ENCODE measurements at places on chromosomes 3 and 15.
A peak's percentile ranks its signal among the peaks of the same experiment; 100 is the strongest.

- no peak for DNase-seq
Measured at GRCh38 chr3:194851254-194851653, 165.6 kb downstream of the FAM43A start.

DNA sequence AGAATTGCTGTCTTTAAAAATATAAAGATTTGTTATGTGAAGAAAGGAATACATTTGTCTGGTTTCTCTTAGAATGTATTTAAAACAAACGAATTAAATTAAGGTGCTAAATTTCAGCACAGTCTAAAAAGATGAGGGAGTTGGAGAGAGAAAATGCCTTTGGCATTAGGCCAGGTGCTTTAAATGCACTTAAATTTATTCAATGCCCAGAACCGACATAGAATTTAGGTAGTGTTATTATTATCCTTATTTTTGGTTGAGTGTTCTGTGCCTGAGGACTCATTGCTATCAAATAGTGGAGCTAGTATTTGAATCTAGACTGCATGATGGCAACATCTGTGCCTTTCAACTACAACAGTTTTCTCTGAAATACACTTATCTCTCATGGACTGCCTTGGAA is 287.5 kb downstream of the RBMS3 start:
- DNase-seq: no peak

DNA sequence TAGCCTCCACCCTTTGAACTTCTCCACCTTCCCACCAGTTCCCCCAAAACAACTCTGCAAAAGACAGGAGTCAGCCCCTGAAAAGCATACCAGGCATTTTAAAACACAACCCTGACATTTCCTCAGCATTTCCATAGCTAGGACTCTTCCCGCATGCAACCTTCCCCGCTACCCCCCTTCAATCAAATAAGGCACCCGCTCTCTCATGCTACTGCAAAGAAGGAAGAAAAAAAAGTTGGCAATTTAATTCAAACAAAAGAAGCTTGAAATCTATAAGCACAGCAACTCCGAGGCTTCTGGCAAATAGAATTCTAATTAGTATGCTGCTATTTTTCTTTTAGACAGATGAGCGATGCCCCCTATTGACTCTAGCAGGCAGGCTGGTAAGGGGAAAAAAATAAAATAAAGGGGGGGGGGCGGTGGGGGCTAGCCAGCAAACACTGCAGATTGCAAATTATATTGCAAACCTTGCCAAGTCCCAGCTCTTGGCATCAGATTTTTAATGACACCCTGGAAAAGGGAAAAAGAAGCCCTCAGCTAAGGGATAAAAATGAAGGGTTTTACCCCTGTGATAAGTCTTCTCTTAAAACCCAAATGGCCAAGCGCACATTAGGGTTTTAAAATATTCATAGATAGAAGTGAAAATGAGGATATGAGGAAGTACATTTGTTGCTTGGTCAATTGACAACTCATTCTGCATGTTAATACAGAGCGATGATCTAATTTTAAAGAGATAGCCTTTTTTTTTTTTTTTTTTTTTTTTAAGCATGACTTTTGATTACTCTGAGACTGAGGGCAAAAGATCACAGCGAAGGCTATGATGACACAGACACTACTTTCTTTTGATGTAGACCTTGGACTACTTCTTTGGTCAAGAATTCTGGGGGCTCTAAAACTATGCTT is 255.2 kb downstream of the NR2F2 start:
- DNase-seq: no peak

DNA sequence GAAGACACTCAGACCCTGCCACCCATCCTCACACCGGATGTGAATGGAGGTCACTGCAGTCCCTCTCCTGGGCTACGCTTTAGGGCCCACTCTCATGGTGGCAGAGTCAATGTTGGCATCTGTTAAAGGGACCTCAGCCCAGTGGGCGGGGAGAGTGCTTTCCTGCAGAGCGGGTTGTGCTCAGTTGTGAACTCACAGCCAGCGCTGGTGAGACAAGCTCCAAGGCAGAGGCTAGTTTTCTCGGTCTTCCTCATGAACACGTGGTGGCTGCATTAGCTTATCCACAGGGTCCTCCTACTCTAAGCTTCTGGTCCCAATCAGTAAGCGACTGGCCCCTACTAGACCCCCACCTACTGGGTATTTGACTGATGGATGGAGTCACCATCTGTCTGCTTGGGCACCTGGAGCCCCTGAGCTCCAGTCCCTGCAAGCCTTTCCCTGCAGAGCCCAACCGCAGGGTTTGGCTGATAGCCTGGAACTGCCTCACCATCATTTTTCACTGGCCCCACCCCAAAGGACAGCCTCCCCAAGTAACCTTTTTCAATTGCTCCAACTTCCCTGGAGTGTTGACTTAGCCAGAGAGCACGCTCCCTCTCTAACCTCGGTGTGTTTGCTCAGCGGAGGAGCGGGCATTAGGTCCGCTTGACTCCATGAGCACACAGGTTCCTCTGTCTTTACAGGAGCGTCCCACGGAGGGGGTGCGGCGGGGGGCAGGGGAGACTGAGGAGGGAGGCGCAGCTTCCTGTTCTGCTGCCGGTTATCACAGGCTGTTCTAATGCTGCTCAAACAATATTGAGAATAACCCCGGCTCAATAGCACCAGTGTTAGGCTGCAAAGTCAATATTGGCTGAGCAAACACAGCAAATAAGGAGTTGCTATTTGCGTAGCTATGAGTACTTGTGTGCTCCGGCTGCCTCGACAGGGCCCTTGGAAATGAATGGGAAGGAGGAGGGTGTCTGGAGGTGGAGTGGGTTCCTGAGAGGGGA is 141.7 kb downstream of the RPLP1 start:
- DNase-seq: peak; percentile 83

DNA sequence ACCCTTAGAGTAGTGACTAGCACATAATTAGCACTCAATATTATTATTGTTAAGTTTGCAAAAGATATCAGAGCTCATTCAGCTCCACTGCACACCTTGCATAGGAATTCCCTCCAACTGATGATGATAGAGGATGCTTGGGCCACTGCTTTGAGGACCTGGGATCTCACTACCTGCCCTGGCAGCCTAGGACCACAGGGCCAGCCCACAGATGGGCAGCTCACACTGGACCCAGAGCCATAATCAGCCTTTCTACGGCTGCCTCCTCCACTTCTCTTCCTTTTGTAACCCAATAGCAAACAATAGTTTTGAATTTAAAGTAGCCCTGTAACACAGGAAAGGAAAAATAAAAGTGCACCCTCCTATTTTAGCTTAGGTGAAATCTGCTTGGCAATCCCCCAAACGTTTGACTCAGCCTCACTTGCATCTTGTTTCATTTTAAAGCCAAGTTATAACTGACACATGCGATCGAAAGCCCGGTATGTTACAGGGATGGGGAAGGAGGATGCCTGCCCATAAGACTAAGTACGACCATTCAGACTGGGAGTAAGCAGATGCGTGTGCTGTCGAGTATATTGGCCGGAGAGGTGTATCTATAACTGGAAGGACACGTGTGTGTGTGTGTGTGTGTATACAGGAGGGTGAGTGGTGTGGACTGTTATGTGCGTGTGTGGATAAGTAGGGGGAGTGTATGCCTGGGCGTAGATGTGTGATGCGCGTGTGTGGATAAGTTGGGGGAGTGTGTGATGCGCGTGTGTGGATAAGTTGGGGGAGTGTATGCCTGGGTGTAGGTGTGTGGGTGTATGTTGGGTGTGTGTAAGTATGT is 65.9 kb downstream of the CPN2 start:
- no peak for DNase-seq

DNA sequence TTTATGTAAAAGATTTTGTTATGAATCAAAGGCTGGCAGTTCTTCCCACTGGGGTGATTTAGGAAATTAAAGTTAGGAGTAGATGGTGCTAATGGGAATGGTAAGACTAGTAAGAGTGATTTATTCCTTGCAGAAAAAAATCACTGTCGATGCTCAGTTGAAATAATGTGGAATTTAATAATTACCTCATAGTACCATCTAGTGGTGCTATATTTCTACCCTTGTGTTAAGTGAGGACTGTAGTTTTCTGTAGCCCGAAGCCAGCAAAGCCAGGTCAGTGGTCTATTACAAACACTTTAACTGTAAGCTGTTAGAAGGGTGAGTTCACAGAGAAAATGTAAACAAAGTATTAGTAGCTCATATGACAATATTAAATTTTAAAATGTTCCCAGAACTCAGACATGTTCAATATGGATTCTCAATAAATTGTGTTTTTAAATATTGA is 39.5 kb upstream of the GOLGA8J start:
- no peak for DNase-seq

GRCh38 chr3:112381673-112382542 is 49.0 kb downstream of the CD200 start:
- no peak for DNase-seq

- no peak for DNase-seq
Measured at GRCh38 chr3:66712210-66712609, 211.4 kb upstream of the LRIG1 start.

DNA sequence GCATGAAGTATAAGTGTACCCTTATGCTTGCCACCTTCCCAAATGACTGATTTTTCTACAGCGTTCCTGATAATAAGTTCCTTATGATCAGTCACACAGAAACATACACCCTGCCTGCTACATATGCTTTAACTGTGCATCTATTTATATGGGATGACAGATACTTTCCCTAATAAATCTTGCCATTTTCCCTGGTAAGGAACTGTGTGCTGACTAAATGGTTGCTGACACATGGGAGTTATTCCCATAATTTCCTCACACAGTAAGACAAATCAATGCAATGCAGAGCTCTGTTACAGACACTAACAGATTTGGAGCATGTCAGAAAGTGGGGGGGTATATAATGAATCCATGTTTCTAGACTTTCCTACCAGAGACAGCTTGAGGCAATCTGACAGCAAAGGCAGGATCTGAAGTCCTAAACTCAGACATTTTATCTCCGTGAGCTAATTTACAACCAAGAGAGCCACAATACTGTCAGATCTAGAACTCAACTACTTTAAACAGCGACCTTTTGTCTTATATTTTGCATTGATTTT is 86.9 kb upstream of the TCF12 start:
- no peak for DNase-seq

DNA sequence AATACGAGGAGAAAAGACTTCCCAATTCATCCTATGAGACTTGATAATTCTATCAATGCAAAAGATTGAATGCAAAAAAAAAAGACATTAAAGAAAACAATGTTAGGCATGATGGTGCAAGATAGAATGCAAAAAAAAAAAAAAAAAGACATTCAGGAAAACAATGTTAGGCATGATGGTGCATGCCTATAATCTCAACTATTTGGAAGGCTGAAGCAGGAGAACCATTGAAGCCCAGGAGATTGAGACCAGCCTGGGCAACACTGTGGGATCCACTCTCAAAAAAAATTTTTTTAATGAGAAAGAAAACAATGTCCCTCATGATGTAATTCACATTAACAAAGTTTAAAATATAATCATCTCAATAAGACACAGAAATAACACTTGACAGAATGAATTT is 75.9 kb downstream of the MYO9A start:
- DNase-seq: no peak

- DNase-seq: no peak
Measured at GRCh38 chr3:16132190-16132589, 42.3 kb upstream of the GALNT15 start.

- DNase-seq: peak; percentile 1
Measured at GRCh38 chr3:127959873-127960272, 44.8 kb downstream of the KBTBD12 start.

DNA sequence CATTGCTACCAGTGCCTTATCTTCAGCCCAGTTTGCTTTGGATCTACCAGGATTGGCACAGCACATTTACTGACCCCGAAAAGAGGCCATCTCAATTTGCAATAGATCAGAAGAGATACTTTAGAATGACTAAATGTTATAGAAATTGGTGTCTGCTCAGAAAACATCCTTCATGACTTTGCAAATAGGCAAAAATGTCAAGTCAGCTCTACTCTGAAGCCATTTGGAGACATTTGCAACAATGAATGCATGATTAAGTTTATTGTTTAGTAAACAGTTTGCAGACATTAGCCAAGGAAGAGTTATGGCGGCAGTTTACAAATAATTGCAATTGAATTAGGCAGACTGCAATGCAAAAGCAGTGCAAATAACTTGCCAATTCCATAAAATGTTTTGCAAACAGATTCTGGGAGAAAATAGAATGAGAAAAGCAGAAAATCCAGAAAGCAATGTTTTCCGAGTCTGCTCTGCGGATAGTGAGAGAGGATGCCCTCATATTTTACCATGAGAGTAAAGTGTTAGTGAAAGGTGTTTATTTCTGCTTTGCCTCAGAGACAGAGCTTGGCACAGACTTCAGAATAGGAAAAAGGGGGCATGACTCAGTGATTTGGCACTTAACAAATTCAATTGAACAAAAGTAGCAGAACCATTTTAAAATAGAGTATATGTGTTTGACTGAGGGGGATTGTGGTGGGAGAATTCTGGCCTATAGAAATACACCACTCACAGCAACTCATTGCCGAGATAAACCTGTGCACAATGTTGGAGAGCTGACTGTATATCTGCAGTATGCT is 334.9 kb upstream of the NR2F2 start:
- no peak for DNase-seq

DNA sequence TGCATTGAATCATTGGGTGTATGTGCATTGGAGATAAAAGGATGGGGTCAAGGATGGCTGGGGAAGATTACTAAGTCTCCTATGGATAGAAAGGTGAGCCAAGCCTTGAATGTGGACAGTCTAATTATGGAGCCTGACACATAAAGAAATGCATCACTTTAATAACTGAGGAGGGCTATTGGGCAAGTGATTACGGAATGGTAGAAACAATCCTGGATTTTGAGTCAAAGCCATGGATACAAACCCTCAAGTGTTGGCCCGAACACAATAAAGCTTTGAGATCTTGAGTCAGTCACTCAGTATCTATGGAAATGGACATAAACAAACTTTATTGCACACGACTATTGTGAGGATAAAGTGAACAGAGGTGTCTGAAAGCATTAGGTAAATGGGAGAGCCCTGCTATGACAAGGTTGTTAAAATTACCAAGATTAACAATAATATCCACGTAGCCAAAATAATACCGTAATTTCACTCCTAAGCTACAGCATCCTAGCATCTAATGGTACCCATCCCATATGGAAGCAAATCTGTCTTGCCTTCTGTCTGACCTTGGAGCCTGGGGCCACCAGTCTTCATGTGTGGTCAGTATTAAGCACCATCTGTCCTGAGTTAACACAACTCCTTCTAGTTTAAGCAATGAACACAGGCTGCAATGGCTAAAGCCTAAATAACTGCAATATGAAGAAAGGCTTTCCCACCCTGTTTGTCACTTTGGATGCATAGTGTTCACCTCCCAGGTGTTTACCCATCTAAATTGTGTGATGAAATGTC is 136.9 kb upstream of the PRICKLE2 start:
- no peak for DNase-seq

DNA sequence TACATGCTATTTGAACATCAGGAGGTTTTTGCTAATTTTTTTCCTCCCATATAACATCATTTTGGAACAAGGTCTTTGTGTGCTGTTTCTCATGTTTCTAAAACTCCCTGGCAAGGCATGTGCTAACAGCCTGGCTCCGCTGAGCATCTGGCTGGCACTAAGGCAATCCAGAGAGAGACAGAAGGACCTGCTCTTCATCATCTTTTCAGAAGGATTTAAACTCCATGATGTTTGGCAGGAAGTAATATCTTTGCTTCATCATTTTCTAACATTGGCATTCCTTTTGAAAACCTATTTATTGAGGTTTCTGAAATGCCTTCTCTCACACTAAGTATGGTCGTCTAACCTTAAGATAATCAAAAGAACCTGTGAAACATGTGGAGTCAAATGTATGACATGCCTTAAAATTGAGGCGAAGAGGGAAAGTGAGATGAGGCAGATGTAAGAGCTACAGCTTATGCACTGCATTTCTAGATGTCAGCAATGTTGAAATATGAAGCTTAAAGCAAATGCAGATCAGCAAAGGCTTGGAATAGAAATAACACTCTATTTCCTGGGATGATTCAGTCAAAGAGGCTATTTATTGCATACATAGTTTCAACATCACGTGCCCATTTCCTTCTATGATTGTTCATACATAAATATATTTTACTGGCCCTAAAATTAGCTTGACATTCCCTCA is 592.0 kb downstream of the ZNF385D start:
- no peak for DNase-seq
